ENCODE measurements at places on chromosomes 1 and 21.
A peak's percentile ranks its signal among the peaks of the same experiment; 100 is the strongest.

GRCh38 chr1:114561333-114561732 is 20.1 kb downstream of the BCAS2 start:
- no peak for DNase-seq

- peak; percentile 37 for DNase-seq
These were observed 9.6 kb downstream of the ENSA start for GRCh38 chr1:150619576-150620509.

DNA sequence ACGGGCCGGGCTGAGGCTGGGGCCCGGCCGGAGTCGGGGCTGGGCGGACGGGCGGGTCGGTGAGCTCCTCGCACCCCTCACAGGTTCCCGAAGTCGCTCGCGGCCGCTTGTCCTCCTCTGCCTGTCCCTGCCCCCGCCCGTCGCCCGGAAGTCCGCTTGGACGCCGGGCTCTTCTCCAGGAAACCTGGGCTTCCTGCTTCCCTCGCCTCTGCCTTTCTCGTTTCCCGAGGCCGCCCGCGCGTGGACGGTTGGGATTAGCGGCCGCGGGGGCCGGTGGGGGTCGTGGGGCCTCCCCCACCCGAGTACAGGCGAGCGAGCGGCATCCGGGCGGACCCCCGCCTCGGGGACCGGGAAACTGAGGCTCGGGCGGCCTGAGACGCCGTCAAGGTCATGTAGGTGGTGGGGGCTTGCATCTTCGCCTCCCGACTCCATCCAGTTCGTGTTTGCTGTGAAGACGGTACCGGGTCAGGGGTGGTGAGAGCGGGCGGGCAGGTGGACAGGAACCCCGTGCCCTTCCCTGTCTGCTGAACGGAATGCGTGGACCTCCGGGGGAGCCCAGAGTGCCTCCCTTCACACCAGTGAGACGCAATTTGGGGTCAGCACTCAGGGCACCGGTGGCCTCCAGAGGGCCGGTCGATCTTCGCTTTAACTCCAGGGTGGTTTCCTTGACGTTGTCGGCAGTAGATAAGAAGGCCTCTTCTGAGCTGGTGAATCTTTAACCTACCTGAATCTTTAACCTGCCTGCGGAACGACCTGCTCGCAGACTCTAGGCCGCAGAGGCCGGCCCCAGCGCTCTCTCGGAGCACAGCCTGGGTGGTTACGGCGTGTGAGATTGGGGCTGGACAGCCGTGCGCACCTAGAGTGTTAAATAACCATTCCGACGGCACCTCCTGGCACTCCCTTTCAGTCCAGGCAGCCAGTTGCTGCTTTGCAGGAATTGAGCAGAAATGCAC is 686 bp downstream of the ARF1 start:
- DNase-seq = no peak

DNA sequence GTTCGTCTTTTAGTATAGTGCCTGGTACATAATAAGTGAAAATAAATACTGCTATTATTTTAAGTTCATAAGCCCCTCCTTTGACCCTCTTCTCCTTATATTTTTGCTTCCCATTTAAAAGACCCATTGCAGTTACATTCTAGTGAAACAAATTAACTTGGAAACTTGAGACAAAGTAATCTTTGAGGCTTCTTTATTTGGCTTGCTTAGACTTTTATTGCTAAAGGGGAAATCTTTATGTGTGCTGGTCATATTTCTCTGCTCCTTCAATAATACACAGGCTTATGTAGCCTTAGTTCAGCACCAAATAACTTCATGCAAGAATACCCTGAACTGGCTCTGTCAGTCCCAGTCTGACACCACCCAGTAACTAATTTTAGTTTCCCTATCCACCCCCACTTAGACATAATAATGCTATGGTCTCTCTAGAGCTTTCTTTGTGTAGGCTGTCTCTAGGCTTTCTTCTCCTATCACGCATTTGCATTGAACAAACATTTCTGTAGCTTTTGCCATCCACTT is 257.8 kb downstream of the OMA1 start:
- no peak for DNase-seq

All from DMS153 (cell line).